ENCODE measurements at places on chromosomes 13 and 19.

DNA sequence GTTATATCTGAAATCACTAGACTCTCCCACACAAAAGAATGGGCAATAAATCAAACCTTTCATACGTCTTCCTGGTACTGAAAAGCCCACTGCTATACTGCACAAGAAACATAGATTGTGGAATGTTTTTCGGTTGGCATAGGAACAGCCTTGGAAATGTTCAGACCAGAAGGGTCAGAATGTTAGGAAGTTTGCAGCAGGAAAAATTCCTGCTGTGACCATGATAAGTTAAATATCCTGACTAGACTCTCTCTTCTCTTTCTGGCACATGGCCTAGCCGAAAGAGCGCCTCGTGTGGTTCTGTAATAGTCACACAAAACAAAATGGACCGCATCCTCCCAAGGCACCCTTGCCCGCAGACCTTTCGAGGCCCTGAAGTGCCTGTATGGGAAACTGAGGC is 427.2 kb downstream of the COG6 start:
- DNase-seq: no peak

GRCh38 chr13:26230703-26231102 is 8.6 kb upstream of the RNF6 start:
- no peak for DNase-seq

DNA sequence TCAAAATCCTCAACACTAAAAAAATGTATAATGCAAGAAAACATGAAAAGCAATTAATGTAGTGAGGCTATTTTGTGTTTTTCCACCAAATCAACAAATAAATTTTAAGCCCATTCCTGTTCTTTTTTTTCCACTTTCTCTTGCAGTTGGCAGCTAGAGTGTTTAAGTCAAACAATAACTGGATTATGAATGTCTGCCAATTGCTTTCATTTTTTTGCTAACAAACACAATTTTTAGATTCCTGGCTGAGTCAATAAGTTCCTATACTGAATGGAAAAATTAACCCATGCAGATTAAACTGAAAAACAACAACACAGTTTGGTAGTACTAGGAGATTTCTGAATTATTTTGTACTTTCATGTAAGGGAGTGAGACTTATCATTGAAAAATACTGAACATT is 232.4 kb downstream of the SLITRK5 start:
- no peak for DNase-seq

DNA sequence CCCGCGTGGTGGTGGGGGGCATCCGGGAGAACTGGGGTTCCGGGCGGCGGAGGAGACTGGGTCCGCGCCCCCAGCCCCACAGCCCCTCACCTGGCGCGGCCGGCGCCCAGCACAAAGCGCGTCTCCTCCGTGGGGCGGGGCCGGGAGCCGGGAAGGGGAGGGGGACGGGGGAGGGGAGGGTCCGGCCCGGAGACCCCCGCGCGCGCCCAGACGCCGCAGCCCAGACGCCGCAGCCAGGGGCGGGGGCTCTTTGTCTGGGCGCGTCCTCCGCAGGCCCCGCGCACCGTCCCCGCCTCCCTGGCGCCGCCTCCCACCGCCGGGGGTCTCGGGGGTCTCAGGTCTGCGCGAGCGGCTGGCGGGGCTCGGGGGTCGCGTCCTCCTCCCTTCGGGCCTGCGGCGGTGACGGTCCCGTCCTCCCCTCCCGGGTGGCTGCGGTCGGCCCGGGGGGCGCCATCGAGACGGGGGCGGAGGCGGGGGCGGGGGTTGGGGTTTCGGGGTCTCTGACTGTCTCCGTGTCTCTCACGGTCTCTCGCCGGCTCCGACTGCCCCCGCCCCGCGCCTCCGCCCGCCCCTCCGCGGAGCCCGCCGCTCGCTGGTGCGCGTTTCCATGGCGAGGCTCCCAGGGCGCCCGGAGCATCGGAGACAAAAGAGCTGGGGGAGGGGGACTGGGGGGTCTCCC is at the start of gene PLPPR3:
TSS of gene PLPPR3 (minus strand) at position 131 of the 679 bp plus-strand sequence. CDS start 396 bp downstream, outside the sequence.
- no peak for DNase-seq

- no peak for DNase-seq
Measured at GRCh38 chr19:21256722-21257121, 72.5 kb downstream of the ZNF708 start.
